ENCODE measurements at places on chromosomes 2 and 18. TPM values are rescaled to one million over a fixed set of nuclear protein-coding genes. Genes with fewer than 3 reads are reported as not detected.

DNA sequence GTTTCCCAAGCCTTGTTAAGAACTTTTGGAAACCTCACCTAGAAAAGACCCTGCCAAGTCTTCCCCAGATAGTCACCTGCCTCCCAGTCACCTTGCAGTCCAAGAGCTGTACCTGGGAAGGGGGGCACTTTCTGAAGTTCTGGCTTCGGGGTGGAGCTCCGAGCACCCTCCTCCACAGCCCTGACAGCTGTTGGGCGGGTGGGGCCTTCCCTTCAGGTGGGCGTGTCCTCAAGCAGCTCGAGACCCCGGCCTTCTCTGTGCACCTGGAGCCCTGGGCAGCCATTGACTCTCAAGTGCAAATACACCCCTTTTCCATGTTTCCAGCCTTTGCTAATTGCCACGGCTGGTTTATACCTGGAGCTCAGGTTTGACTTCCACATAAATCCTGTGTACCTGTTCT, 37.0 kb upstream of the IGFBP5 start:
- no peak for DNase-seq

- no peak for DNase-seq
These were observed 723.4 kb upstream of the PIK3C3 start for GRCh38 chr18:41231681-41232080.

- no peak for DNase-seq
These were observed 212.4 kb upstream of the HNRNPA3 start for GRCh38 chr2:177000061-177000714.

DNA sequence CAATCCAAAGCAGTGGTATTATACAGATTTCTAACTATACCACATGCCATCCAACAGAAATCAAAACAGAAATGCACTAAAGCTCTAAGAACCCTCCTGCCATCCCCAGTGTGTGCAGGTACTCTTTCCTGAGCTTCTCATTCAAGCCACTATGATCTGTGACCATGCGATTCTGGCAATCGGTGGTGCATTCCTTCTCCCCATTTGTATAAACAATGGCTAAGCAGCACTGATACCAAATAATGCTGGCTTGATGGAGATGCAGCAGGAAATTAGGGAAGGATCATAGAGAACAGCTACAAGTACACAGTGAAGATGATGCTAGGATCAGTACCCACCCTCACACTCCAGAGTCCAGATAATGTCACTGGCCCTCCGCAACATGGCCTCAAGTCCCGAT, 51.8 kb downstream of the PPP4R1 start:
- DNase-seq = no peak

The IGFBP5 gene
- total RNA-seq = 677 TPM

The CYP27C1 gene
- total RNA-seq = 0.96 TPM

DNA sequence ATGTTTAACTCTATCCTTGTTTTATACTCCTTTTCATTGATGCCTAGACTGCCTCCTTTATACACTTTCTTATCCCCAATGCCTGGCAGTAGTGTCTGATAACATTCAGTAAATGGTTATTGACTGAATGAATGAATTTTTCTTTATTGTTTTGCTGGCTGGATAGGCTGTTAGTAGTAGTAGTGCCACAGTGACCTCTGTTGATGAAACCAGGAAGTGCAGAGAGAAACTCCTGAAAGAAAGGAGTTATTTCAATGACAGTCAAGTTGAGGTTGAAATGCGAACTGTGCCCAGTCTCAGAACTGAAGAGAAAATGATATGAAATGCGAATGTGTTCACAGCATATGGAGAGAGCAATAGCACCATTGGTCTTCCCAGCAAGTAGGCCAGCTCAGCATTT, 26.8 kb upstream of the SLC9A2 start:
- DNase-seq = no peak

DNA sequence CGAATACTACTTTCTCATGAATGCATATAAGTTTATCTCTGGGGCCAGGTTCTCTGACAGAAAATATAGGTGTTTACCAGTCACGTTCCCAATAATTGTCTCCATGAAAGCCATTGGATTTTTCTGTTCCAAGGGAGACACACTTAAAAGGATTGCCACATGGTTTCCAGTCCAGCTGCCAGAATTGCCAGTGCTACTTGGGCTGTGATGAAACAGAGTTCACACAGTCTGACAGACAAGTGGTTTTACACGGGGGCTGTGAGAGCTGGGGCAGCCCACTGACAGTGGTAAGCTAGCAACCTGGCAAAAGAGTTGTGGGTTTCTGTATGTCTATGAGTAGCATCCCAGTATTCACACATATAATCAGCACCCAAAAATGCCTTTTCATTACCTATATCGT, 27.7 kb upstream of the ATRAID start:
- DNase-seq = no peak

- DNase-seq = peak; percentile 31
These were observed 4.1 kb downstream of the FEV start for GRCh38 chr2:218980735-218981389.

The TEX44 gene
- not detected for total RNA-seq

GRCh38 chr2:6784291-6784690, 81.4 kb downstream of the CMPK2 start:
- no peak for DNase-seq

- DNase-seq = peak; percentile 86
These were observed 25.1 kb downstream of the COLEC12 start for GRCh38 chr18:475202-476031.

DNA sequence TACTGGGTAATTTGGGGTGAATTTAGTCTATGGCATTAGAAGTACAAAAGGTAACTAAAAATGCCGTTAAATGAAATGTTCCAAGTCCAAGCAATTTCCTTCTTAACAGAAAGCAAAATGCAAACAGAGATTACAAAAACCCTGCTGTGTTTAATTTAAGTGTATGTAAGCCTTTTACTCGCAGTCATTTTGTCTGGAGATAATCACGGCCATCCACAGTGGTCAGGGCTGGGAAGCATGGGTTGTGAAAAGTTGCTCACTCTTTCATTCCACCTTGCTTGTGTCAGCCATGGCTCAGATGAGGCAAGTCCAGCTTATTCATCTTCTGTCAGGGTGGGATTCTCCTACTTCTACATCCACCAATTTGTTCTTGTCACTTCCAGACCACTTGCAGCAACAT, 983.6 kb upstream of the ZEB2 start:
- DNase-seq = no peak

The TUBA3E gene
- not detected for total RNA-seq

The TLX2 gene
- total RNA-seq = 0.34 TPM

DNA sequence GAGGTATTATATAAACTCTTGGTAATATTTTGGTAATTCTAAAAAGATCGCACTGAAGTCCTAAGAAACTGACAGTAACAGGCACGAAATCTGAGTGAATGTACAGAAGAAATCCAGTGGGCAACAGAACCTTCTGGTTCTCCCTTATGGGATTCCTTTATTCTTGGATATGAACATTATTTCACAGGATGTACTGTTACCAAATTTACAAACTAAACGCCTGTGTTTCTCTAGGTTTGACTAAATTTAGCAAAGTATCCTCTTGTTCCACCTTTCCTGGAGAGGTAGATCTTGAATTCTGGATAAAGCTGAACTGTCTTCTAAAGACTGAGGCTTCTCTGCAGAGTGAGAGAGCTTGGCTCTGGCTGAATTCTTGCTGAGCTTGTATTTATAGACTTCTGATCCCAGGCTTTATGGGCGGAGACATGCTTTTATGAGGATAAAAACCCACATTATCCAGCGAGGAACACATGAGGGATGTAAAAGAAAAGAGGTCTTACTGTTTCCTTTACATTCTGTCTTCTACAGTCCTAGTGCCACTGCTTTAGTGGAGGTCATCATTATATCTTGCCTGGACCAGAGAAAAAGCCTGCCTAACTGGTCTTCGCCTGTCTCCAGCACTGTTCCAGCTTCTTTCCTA, 220.8 kb downstream of the CDH2 start:
- no peak for DNase-seq

GRCh38 chr18:26057344-26057773, 33.1 kb downstream of the SS18 start:
- DNase-seq = no peak

DNA sequence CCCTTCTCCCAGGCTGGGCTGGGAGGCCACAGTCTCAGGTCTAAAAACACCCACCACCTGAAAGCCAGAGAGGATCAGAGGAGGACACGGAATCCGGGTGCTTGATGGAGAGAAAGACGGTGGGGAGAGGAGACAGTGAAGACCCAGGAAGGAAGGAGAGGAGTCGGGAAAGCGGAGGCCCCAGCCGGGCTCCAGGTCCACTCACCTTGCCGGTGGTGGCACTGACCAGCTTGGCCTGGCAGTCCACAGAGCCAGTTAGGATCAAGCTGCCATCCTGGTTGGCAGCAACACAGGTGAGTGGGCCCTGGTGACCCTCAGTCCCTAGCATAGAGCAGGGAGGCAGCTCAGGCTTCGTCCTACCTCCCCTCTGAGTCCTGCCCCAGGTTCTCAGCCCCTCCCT, 4.3 kb downstream of the AAMP start:
- no peak for DNase-seq

The NT5DC4 gene
- not detected for total RNA-seq

- DNase-seq = peak; percentile 68
These were observed 102.6 kb upstream of the ITGA4 start for GRCh38 chr2:181354626-181355025.

DNA sequence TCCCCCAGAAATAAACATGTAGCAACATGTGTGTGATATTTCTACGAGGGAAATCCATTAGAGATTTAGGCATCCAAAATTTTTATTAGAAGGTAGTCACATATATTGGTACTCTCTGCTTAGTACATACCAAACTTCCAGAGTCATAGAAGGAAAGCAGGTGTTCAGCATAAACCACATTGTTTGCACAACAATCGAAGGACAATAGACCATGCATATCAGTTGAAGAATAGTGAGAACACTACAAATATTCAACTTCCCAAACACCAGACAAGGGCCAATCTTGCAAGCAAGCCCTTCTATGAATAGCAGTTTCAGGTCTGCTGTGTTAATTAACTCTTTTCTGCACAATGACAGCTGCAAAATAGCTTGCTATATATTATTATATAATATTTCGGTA, 702.2 kb downstream of the ERBB4 start:
- no peak for DNase-seq

DNA sequence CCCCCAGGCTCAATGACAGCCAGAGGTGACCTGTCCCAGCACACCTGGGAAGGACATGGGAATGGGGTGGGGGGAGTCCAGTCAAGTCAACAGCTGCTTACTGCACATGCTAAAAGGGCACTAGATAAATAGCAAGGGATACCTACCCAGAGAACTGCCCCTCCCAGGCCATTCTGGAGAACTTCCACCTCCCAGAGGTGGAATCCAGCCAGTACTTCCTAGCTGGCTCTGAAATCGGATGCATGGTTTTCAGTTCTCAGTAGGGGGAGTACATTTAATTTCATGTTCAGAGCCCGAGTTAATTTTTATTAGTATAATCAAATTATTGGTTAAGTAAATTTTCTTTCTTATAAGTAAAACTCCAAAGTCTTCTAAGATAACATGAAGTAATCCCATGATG, 28.9 kb upstream of the ITGA6 start:
- no peak for DNase-seq

DNA sequence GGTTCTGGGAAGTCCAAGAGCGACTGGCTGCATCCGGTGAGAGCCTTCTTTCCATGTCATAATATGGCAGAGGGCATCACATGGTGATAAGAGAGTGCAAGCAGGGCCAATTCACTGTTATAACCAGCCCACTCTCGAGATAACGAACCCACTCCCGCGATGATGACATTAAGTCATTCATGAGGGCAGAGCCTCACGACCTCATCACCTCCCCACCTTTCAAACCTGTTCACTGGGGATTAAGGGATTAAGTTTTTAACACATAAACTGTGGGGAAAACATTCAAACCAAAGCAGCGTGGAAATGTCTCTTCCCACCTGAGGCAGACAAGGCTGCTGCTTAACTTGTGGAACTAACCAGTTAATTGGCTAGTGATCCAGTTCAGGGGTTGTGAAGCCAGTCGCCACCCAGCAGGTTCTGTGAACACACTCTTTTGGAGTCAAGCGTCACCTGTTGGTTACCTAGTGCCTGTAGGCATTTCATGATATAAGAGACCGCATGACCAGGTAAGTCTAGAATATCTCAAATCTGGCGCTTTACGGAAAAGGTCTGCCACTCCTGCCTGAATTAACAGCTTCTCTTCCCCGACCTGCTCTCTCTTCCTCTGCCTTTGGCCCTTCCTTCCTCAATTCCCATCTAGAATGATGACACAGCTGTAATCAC, 54.3 kb downstream of the EDAR start:
- no peak for DNase-seq

- peak; percentile 62 for DNase-seq
These were observed 673 bp downstream of the CENPO start for GRCh38 chr2:24793761-24794435.

DNA sequence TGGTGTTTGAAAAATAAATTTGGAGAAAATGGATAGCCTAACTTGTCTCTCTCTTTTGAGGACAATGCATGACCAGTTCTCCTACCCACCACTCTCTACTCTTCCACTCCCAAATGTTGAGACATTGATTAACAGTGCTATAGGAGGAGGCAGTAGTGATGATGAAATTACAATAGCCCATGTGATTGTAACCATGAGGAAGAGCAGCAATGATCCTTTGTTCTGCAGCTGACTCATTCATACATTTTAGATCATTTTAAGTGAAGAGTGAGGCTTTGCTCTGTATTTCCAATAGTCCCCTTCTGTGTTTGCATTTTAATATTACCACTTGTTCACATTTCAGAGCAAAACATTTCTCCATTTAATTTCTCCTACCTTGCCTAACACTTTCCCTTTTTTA, 592.3 kb downstream of the THSD7B start:
- DNase-seq = no peak

DNA sequence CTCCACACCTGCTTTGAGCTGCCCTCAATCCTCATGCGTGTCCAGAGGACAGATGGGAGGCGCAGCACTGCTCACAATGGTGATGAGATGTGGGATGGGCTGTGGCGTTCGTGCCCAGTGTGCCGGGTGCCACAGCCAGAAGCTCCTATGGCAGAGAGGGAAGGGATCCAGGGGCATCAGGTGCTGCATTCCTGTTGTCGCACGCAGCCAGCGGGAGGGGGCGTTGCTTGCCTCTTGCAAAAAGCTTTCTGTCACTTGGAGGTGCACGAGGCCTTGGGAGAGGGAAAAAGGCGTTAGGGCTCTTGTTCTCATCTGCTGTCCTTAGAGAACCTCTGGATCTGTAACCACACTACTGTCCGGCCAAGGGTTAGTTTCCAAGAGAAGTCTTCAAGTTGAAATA, 29.2 kb upstream of the ALLC start:
- no peak for DNase-seq

The SCYGR8 gene
- total RNA-seq = not detected

The HOXD9 gene
- total RNA-seq = 0.57 TPM

GRCh38 chr2:98869870-98870269, 66.2 kb downstream of the CRACDL start:
- DNase-seq = peak; percentile 21

DNA sequence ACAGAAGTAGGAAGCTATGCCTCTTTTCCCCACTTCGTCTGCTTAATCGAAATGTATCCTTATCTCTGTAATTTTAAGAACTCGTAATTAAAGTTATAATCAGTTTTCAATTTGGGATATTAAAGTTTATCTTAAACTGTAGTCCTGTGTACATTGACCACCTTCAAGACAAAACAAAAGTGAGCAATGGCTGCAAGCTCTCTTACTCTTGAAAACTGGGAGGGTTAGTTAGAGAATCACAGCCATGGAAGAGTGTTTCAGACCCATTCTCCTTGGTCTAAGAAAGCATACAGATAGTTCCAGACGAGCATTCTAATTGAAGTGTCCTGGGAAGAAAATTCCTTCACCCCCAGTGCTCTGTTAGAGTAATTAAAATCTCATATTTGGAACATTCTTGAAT, 2.0 kb downstream of the KCMF1 start:
- no peak for DNase-seq

The C2orf72 gene
- total RNA-seq = 1.6 TPM
